ENCODE measurements at places on chromosomes 11 and 22.

DNA sequence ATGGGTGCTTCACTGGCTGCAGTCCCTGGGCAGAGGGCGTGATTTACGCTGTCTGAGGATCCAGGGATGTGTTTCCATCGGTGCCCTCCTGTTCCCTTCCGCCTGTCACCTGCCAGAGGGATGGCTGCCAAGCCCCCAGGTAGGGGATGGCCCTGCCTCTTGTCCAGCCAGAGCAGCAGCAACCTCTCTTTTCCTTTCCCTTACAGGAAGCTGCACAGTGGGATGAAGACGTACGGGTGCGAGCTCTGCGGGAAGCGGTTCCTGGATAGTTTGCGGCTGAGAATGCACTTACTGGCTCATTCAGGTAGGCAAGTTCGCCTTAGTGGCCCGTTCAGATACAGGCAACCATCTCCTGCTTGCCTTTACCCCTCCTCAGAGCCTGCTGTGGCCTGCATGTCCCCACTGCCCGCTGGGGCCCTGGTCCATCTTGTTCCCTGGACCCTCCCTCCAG, 96.6 kb downstream of the ZBTB16 start:
- DNase-seq, result no peak

DNA sequence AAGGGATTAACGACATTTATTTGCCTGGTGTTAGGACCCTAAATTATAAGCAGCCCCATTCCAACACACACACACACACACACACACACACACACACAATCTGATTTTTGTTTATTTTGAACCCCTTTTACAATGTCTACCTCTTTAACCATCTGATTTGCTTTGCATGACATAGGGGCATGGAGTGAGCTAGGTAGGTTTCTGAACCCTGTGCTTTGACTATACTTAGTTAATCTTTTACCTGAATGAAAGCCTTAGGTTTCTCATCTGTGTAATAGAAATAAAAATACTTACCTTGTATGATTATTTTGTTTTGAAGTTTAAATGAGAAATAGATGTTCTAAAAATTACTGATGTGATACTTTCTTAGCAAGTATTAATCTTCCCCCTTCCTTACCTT, 94.7 kb upstream of the FOLH1 start:
- DNase-seq, result no peak

DNA sequence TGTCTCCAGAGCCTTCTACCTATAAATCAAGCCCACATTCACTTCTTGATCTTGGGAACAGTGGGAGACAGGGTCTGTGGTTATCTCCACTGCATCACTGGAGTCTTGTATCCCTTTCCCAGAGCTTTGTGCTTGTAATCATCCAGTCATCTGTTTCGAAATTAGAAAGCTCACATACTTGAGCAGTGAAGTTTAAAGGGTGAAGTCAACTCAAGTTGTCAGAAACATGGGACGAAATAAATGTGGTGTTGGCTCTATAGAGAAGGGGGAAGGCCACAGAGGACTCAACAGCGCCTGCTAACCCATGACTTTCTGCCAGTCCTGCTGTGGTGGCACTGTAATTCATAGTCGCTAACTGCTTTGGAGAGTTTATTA, 197.5 kb downstream of the DBX1 start:
- peak; percentile 93 for DNase-seq

- DNase-seq, result no peak
These were observed 39.2 kb downstream of the RTN4R start for GRCh38 chr22:20228939-20229272.

DNA sequence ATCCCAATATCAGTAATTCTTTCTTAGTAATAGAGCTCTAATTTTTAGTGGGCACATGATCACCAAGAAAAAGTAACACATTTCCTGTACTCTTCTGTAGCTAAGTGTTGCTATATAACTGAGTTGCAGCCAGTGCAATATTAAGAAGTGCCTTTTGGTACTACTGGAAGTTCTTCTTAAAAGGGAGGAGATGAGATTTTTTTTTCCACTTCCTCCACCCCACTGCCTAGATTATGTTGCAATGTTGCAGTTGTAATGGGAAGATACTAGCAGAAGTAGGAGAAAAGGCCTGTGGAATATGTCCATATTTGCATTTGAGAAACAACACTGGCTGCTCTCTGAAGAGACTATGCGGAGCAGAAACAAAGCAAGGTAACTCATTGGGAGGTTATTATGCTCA, 280.6 kb upstream of the ANO5 start:
- no peak for DNase-seq

GRCh38 chr11:118996926-118997626, 862 bp upstream of the CENATAC start:
- peak; percentile 34 for DNase-seq

DNA sequence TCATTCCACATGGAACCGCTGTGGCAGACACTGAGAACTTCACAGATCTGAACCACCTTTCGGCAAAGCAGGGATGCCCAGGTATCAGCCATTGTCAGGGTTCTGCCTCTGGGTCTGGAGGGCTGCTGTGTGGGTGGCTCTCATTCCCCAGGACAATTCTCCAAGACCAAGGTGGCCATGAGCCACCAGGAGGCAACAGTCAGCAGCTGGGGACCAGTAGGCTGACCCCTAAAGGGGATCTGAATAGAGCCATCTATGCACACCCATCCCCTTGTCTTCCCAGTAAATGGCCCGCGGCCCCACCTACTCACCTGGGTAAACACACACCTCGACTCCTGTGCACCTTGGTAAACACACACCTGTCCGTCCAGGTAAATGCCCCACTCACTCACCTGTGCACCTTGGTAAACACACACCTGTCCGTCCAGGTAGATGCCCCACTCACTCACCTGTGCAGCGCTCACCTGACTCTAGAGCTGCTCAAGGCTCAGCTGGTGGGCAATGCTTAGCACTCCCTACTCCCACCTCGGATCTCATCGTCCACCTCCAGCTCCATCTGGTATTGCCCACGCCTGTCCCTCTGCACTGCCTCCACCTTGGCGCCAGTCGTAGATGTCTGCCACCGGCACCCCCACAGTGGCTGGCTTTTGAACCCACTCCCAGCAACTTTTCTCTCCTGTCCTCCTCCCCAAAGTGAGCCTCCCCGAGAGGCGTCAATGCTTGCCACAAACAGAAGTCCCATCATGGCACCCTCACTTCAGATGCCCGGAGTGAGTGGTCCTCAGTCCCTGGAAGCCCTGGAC, 10.2 kb downstream of the SLC25A1 start:
- DNase-seq, result no peak

DNA sequence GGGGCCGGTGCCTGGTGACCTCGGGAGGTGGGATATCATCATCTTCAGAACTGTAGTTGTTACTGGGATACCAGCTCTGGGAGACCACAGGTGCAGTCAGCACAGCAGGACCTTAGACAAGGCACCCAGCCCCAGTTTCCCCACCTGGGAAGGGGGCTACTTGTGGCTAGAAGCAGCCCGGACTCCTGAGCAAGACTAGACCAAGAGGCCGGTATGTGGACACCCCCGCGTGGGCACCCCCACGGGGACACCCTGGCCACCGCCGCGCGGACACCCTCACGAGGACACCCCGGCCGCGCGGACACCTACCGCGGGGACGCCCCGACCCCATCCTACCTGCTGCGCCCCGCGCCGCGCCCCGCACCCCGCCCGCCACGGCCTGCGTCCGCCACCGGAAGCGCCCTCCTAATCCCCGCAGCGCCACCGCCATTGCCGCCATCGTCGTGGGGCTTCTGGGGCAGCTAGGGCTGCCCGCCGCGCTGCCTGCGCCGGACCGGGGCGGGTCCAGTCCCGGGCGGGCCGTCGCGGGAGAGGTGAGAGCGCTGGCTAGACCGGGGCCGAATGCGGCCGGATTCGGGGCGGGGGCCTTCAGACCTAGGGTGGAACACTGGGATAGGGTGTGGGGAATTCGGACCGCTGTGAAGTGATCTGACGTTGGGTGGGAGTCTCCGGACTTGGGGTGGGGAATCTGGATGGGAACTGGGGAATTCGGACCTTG, at the start of the genes COMT and TXNRD2:
TSS of gene COMT (plus strand) at position 408 of the 718 bp plus-strand sequence. CDS start 20,755 bp downstream, outside the sequence.
TSS of gene TXNRD2 (minus strand) at position 454 of the 718 bp plus-strand sequence. CDS start at position 439, 15 bp downstream.
- DNase-seq, result peak; percentile 59

DNA sequence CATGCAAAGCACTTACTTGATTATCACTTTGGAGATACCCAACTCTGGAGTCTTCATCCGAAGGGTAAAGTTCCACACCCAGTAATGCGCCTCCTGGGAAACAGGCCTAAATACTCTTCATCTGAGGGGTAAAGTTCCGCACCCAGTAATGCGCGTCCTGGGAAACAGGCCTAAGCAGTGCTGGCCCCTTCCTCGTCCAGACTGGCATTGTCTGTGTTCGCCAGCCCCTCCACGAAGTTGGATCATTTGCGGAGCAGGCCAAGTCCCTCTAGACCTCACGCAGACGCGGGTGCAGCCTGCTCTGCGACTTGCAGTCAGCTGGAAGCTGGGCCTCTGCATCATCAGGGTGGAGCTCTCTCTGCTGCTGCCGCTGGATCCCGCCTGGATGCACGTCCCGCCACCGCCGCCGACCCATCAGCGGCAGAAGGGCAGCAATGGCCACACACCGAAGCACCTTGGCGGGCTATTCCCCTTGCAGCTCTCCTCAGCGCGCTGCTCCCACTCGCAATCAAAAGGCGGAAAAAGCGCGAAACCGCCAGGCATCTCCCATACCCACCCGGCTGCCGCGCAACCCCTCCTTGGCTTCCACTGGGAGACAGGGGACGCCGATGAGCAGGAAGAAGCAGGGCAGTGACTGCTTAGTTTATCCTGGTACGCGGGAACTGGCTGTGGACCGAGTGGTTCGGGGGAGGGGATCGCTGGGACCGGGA, 34.1 kb upstream of the GLYATL1 start:
- peak; percentile 70 for DNase-seq

DNA sequence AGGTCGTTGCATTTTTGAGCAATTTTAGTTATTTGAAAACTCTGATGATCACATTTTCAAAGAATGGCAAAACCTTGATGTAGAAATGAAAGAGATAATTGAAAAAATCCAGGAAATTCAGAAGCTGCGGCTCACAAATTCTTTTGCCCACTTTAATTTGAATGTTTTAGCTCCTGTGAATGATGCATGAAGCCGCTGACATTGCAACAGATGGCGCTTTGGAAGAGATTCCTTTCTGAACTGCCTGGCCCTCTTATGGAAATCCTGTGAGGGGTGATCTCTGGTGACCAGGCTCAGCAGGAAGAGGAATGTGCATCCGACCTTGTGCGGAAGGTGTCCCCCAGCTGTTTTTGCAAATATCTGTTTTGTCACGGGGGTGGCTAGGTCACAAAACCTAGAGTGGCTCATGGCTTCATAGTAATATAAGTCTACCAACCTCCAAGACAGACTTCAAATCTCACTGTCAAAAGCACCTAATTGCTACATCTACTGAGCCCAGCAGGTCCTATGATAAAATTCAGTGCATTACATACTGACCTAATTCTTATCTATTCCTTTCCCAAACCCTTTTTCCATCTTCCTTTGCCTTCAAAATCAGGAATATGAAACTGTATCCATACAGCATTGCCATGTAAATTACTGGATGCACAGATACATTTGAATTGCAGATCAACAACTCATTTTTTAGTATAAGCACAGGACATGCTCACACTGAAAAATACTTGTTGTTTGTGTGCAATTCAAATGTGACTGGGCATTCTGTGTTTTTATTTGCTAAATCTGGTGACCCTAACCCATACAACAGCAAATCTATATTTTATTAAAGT, 412.7 kb downstream of the ETS1 start:
- DNase-seq, result peak; percentile 93

DNA sequence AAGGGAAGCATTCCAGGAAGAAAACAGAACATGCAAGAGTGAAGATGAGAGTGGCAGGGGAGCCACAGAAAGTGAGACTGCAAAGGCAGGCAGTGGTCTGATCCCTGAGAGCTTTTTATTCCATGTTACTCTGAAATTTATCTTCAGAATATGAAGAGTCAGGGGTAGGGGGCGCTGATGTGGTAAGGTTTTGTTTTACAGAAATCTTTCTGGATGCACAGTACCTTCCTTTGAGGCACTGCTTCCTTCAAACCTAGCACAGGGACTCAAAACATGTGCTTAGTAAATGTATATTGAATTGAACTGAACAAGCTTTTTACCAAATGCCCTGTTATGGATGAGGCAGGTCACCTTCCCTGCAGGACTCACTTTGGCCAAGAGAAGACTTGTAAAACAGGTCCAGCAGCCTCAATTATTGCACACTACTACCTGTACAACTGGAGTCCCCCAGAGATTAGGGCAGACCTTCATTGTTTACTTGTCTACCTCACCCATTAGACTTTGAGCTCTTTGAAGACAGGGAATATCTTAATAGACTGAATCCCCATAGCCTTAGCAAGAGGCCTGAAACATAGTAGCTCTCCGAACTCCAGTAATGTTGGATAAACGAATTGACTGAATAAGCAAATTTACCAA, 2.2 kb downstream of the PAK1 start:
- DNase-seq, result no peak

GRCh38 chr11:72629266-72629665, 45.0 kb downstream of the PDE2A start:
- no peak for DNase-seq

- DNase-seq, result no peak
These were observed 63.1 kb downstream of the RPUSD4 start for GRCh38 chr11:126148317-126148716.

DNA sequence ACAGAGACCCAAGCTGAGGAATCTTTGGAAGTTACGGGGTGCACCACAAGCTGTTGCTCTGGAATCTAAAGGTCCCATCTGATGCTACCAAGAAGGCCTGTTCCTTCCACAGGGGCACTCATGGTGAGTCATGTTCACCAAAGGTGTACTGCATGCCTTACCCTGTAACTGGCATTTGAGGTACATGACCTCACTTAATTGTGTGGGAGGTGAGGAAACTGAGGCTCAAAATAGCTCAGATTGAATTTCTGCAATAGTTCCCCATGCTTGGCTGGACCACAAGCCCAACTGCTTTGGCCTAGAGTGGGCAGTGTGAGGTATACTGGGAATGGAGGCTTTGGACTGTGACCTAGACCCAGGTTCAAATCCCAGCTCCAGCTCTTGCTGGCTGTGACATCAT, 8.2 kb downstream of the MTFP1 start:
- DNase-seq, result no peak

GRCh38 chr11:131685206-131685605, 314.8 kb downstream of the NTM start:
- DNase-seq, result no peak

- peak; percentile 99 for DNase-seq
These were observed 26.5 kb downstream of the RPL27A start for GRCh38 chr11:8709002-8709672.

DNA sequence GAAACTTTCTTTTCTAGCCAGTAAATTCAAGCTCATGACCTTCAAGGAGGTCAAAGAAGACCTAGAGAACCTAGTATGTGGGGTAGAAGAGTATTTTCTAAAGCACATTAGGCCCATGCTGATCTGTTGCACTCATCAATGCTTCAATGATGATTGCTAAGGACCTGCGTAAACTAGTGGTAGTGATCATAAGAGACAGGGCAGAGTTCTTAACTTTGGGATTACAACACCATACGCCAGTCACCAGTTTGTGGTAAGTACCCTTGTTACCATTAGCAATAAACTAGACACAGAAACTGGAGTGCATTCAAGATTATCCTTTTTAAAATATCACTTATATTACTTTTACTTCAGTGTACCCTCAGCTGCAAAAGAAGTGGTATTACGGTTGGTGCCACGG, 490.3 kb downstream of the BUD13 start:
- no peak for DNase-seq

GRCh38 chr11:113317339-113317738, 3.0 kb downstream of the TTC12 start:
- DNase-seq, result no peak

GRCh38 chr11:92894197-92894596, 75.3 kb upstream of the MTNR1B start:
- DNase-seq, result peak; percentile 74

GRCh38 chr11:14593671-14594070, 49.9 kb upstream of the PDE3B start:
- no peak for DNase-seq
